ENCODE measurements at places on chromosomes 5 and 9.
A peak's percentile ranks its signal among the peaks of the same experiment; 100 is the strongest.

GRCh38 chr9:133897675-133898074 lies 94.4 kb downstream of the VAV2 start:
- H3K27me3 ChIP-seq: no peaks in the 10 kb centered on the region
- no peak overlapping the region for H3K4me3 ChIP-seq
- H3K36me3 ChIP-seq: peaks cover 12% of the 10 kb centered on the region
- DNase-seq: no peak
- H3K27ac ChIP-seq: no peak overlapping the region

DNA sequence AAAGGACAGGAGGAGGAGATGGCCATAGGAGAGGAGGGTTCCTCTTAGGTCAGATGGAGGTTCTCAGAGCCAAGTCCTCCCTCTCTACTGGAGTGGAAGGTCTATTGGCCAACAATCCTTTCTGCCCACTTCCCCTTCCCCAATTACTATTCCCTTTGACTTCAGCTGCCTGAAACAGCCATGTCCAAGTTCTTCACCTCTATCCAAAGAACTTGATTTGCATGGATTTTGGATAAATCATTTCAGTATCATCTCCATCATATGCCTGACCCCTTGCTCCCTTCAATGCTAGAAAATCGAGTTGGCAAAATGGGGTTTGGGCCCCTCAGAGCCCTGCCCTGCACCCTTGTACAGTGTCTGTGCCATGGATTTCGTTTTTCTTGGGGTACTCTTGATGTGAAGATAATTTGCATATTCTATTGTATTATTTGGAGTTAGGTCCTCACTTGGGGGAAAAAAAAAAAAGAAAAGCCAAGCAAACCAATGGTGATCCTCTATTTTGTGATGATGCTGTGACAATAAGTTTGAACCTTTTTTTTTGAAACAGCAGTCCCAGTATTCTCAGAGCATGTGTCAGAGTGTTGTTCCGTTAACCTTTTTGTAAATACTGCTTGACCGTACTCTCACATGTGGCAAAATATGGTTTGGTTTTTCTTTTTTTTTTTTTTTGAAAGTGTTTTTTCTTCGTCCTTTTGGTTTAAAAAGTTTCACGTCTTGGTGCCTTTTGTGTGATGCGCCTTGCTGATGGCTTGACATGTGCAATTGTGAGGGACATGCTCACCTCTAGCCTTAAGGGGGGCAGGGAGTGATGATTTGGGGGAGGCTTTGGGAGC lies 3.1 kb downstream of the EGR1 start:
- DNase-seq: no peak
- H3K4me3 ChIP-seq: no peak overlapping the region
- H3K4me1 ChIP-seq: peaks cover 7% of the 10 kb centered on the region
- H3K36me3 ChIP-seq: no peaks in the 10 kb centered on the region

- H3K36me3 ChIP-seq: no peaks in the 10 kb centered on the region
- no peak overlapping the region for H3K4me3 ChIP-seq
- peaks cover 11% of the 10 kb centered on the region for H3K4me1 ChIP-seq
- H3K27ac ChIP-seq: no peak overlapping the region
- no peak for DNase-seq
Measured at GRCh38 chr5:140287801-140288521, 14.9 kb downstream of the PFDN1 start.

DNA sequence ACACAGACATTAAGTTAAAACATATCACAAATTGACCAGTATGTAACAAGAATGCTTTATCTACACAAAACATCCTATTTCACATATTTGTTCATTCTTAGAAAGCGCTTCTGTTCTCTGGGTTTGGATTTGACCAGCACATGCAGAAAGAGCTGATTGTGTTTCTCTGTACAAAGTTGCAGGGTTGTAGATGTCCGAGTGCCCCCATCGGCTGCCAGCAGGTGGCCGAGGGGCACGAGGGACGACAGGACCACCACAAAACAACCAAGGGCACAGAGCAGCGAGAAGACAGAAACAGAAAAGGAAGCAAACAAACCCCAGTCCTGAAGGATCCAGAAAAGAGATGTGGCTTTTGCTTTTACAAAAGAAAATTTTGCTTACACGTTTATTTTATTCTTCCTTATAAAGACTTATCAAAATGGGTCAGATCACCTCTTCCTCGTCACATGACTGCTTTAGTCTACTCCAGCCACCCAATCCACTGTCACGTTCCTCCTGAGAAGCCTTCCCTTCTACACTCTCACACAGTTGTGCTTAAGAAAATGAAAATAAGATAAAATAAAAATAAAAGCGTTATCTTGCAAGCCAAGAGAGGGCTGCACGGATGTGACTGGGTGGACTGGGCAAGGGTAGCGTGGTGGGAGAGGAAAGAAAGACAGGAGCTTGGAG lies 9.5 kb downstream of the OTP start:
- peak overlapping the region; percentile 59 for H3K4me3 ChIP-seq
- no peaks in the 10 kb centered on the region for H3K36me3 ChIP-seq
- no peaks in the 10 kb centered on the region for H3K27me3 ChIP-seq
- H3K27ac ChIP-seq: no peak overlapping the region
- no peak for DNase-seq
